Mucosa of gallbladder (tissue), 1 donor: ENCODE measurements at places on chromosomes 3 and 15. TPM values are rescaled to one million over a fixed set of nuclear protein-coding genes. Genes with fewer than 3 reads are reported as not detected.
A peak's percentile ranks its signal among the peaks of the same experiment; 100 is the strongest.

- DNase-seq: no peak
These were observed 52.9 kb downstream of the TRPM7 start for GRCh38 chr15:50633653-50634052.

GRCh38 chr3:159234306-159234705 is 432.5 kb downstream of the MFSD1 start:
- no peak for DNase-seq

DNA sequence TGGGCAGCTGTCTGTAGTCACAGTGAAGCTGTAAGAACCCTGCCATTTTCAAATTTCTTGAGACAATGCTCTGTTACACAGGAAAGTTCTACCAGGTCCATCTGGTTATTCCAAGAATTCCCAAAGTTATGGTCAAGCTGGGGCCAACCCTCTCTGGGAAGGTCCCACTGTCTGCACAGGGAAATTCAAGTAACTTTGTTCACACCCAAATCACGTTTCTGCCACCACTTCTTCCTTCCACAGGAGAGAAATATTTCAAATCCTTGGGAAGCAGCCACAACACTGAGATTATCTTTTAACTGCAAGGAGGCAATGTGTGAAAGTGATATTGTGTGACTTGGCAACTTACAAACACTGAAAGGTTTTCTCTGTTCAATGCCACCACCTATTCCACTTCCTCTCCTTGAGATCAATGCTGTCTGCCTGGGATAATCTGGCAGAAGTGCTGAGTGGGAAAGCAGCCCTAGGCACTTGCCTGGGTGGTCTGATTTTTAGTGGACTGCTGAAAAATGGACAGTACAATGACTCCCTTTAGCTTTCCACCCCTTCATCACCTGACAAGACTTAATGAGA is 5.6 kb downstream of the SCAMP2 start:
- no peak for DNase-seq

GRCh38 chr3:53188136-53188685 is 27.2 kb downstream of the PRKCD start:
- DNase-seq: no peak

GRCh38 chr15:57160823-57161560 is 215.3 kb upstream of the CGNL1 start:
- no peak for DNase-seq

GRCh38 chr3:156635034-156635433 is 39.4 kb upstream of the TIPARP start:
- DNase-seq: no peak

DNA sequence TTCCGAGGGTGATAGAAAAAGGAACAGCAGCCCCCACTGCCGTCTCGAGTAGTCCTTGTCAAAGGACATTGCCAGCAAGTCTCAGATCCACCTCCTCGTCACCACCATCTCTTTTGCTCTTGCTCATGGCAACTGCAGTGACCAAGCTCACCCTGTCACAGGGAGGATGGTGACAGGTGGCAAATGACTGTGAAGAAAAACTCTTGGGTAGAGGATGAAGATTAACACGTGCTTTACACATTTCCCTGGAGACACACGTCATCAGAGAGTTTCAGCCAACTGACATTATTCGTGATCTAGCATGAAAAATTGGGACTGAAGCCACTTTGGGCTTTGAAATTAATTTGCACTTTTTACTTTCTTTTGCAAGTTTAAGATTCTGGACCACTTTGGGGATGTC is 174.3 kb downstream of the EBLN2 start:
- no peak for DNase-seq

- DNase-seq: no peak
These were observed 15.5 kb downstream of the DLEC1 start for GRCh38 chr3:38054499-38055001.

DNA sequence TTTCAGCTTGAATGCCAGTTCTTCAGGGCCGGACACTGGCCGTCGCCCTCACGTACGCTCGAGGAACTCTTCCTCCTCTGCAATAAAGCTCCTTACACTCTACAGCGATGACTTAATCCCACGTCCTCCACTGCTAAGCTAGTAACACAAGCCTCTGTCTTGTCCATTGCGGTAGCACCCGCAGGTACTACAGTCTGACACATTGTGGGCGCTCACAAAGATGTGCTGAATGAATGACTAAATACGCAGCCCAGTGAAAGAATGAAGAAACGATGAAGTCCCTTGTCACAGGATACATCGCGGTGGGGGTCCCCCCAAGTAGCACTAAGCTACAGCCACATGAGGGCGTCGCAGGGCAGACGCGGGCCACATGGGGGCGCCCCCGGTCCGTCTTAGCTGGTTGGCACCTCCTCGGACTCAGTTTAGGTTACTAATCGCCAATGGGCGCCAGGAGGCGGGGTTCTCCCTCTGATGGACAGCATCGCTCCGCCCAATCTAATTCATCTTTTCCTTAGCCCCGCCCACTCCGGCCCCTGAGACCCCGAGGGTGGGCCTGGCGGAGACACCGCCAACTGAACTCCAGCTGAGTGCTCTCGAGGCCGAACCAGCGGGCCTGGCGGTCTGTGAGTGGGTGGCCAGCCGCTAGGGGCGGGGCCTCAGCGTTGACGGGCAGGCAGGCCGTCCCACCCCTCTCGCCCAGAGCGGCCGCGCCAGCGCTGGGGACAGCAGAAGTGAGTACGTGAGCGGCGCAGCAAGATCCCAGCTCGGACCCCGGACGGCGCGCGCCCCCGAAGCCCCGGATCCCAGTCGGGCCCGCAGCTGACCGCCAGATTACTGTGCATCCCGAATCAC is at the start of gene EPHB3:
TSS of gene EPHB3 (plus strand) at position 725 of the 852 bp plus-strand sequence. CDS start 451 bp downstream, outside the sequence.
- DNase-seq: peak; percentile 99

DNA sequence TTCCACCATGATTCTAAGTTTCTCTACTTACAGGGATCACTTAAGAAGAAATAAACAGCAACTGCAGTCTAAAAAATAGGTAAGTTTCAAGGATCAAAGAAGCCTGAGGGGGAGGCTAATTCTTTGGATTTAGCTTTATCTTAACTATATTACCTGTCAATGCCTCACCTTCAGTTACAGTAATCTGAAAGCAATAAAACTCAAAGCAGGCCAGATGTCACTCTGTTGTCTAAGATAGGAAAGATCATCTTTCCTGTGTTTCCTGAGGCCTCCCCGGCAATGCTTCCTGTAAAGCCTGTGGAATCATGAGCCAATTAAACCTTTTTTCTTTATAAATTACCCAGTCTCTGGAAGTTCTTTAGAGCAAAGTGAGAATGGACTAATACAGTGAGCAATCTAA is 60.2 kb downstream of the NPTN start:
- DNase-seq: no peak

GRCh38 chr3:46061108-46061720 is 33.9 kb upstream of the XCR1 start:
- no peak for DNase-seq

DNA sequence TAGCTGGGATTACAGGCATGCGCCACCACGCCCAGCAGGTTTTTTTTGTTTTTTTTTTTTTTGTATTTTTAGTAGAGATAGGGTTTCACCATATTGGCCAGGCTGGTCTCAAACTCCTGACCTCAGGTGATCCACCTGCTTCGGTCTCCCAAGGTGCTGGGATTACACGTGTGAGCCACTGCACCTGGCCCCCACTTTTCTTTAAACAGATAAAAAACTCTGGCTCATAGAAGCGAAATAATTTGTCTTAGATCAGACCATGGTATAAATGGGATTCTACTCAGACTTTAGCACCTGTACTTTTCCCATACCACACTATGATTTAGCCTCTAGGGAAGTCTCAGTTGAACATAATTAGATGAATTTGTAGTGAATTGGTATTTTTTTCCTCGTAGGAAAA is 182.4 kb downstream of the AKAP13 start:
- no peak for DNase-seq

DNA sequence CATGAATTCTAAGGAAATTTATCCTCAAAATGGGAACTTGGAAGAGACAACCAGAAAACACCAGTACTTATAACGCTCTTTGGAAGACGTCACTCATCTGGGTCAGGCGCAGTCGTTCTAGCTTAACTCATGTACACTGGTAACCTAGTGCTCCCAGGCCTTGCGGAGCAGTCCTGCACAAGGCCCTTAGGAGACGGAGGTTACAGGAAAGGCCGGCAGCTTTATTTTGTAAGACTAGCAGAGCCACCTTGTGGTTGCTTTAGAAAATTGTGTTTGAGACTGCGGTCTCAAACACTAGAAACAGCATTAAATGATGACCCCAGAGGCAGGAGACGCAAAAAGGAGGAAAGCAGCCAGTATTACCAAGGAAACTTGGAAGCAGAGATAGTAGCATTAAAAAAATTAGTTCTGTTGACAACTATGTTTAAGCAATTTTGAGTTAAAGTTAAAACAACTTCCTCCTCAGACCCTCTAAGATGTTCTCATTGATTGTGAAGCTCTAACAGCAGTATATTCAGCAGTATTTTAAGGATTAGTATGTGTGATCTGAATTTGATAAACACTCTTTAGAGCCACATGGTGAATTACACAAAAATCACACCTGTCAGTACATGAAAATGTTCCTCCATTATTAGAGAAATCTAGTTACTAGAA is 141.9 kb upstream of the C2CD4B start:
- DNase-seq: peak; percentile 59

DNA sequence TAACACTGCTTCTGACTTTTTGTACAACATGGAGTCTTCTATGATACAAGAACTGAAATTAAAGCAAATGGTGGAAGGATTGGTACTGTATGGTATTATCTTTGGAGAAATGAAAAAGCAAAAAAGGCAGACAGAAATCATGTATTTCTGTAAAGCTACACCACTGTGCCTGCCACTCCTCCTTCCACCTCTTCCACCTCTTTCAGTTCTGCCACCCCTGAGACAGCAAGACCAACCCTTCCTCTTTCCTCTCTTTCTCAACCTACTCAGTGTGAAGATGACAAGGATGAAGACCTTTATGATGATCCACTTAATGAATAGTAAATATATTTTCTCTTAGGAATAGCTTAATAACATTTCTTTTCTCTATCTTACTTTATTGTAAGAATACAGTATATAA is 57.0 kb downstream of the CD200 start:
- no peak for DNase-seq

- DNase-seq: no peak
These were observed 115.6 kb downstream of the CHDH start for GRCh38 chr3:53730576-53730975.

GRCh38 chr3:10160346-10160745 is 4.4 kb upstream of the IRAK2 start:
- no peak for DNase-seq

- no peak for DNase-seq
These were observed 3.6 kb downstream of the PDIA3 start for GRCh38 chr15:43749690-43750345.

- no peak for DNase-seq
These were observed 12.1 kb upstream of the FBLN2 start for GRCh38 chr3:13536832-13537231.

DNA sequence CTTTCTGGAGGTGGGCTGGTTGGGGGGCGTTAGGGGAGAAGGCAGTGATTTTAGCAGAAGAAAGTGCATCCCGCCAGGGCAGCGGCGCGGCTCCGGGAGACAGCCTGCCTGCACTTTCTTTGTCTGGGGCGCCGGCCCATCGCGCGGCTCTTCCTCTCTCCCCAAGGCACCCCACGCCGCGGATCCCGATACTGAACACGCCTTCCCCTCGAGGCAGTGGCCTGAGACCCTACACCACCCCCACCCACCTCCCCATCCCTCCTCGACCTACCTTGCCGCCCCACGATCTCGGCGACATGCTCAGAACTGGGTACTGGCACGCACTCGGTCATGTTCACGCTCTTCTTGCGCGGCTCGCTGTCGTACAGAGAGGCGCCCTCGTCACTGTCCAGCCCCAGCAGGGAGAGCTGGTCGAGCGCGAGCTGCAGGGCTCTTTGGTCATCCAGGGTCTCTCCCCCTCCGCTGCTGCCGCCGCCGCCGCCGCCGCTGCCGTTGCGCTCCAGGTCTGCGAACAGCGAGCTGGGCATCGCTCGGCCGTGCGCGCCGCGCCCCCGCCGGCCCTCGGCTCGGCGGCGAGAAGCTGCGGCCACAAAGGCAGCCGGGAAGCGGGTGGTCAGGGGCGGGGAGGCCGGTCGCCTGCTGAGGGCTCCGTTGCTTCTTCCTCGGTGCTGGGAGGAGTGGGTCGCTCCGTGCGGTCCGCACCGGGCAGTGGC is 483 bp downstream of the MEX3B start:
- DNase-seq: peak; percentile 25

DNA sequence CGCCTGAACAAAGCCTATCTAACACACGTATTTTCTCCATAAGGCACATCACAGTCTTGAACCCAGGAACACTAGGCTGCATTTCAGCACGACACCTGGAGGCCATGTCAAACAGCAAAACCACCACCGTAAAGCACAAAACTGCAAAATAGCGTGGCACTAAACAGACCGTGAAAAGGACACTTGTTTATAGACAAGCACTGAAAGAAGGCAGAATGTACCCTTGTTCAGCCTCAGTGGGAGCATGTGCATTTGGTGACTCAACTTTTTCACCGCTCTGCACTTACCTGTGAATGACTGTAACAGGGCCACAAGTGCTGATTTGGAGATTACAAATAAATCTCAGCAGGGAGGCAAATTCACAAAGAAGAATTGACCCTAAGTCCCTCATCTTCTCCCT is 80.8 kb downstream of the ISG20 start:
- DNase-seq: no peak

GRCh38 chr15:96977886-96978285 is 647.4 kb downstream of the NR2F2 start:
- DNase-seq: no peak

DNA sequence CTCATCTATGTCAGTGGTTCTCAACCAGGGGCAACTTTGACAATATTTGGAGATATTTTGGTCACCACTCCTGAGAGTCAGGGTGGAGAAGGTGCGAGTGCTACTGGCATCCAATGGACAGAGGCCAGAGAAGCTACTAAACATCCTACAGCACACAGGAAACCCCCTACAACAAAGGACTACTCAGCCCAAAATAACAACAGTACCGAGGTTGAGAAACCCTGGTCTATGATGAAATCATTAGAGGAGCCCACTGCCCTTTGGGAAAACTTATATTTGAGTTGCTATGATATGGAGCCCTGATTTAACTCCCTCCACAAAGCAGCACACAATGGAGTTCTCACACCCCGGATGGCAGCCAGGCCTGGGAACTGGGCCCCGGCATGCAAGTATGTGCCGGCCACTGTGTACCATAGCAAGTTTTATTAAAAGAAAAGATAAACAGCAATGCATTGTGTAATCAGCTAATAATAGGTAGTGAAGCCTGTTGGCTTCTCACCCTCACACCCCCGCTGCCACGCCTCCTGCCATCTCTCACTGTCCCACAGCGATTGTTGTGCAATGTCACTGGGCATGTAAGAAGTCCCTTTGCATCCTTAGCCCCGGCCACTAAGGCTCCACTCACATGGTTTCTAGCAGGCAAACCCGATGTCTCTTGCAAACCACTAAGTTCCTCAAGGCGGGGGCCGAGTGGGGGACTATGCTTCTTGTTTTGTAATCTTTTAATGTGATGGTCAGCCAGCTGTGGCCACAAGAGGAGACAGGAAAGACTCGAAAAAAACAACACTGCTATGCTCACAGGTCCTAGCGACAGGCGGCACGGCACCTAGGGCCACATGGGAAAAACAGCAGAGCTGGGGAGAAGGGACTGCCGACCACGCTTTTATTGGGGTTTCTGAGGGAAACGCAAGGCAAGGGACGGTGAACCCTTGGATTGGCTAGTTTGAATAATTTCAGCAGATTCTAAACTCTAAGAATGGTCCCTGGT is 110.0 kb downstream of the AQP9 start:
- DNase-seq: peak; percentile 55

Gene CCDC39
- not detected for total RNA-seq

Gene ITIH1
- total RNA-seq: 4.8 TPM

Gene NOX5
- 0.26 TPM for total RNA-seq

Gene RFX7
- 15.9 TPM for total RNA-seq

Gene SOX14
- not detected for total RNA-seq

Gene GRK7
- total RNA-seq: not detected

Gene BCL2A1
- 1.9 TPM for total RNA-seq

Gene CCR8
- not detected for total RNA-seq

Gene IL16
- 16.5 TPM for total RNA-seq
